ENCODE measurements at places on chromosomes 12 and 14.

DNA sequence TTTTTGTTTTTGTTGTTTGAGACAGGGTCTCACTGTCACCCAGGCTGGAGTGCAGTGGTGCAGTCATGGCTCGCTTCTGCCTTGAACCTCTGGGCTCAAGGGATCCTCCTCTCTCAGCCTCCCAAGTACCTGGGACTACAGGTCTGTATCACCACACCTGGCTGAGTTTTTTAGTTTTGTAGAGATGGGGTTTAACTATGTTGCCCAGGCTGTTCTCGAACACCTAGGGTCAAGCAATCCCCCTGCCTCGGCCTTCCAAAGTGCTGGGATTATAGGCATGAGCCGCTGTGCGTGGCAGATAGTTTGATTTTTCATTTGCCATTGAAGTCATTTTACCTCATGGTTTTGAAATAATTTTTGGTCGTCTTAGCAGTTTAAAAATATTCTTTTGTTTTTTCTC lies 94.3 kb upstream of the EIF5 start:
- no peak for DNase-seq

GRCh38 chr14:103121846-103122584 lies 1.2 kb upstream of the TNFAIP2 start:
- DNase-seq, result no peak

DNA sequence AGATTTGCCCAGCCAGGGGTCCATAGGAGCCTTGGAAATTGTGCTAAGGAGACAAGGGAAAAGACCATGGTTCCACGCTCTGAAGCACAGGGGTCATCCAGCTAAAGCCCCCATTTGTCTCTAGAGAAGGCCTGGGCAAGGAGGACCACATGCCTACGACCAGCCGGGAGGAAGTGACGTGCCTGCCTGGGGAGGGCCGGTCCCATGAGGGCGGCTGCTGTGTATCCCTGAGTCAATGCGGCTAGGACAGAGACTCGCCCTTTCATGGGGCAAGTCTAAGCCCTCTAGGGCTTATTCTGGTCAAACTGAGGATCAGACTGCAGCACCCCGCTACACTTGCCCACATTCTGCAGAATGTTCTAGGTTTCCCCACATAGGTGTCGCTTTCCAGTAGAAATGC lies 20.6 kb upstream of the RIN3 start:
- DNase-seq, result no peak

GRCh38 chr14:79656056-79656455 lies 555.2 kb downstream of the DIO2 start:
- no peak for DNase-seq

GRCh38 chr12:76649099-76649498 lies 89.5 kb upstream of the OSBPL8 start:
- no peak for DNase-seq

- DNase-seq, result no peak
Measured at GRCh38 chr12:89960607-89961394, 252.2 kb upstream of the ATP2B1 start.

GRCh38 chr14:105491366-105491973 lies 424 bp downstream of the TEDC1 start:
- no peak for DNase-seq

DNA sequence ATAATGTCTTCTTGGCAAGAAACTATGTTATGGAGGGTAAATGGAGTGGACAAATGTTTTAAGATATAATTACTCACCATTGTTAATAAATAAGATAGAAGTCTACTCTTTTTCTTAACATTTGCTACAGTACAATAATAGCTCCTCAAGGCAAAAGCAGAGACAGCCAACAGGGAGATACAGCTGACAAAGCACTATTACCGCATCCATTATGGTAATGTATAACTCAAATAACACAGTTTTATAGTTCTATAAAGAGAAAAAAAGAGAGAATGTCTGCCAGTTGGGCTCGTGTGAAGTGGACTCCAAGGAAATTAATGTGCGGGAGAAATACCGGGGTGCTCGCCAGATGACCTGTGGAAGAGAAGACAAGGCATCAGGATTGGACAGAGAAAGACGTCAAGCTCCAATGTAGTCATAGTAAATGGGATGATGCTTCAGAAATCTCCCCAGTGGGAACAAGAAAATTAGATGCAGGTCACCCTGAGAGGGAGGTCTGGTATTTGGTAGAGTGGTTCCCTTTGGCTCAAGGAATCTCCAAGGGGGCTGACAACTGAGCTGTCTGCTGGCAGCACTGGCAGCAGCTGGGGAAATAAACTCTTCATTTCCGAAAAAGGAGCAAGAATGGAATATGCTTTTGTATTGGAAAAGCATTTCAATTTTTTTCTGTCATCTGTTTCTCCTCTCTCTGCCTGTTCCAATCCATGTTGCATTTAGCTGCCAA lies 343.9 kb downstream of the LRFN5 start:
- DNase-seq, result no peak

DNA sequence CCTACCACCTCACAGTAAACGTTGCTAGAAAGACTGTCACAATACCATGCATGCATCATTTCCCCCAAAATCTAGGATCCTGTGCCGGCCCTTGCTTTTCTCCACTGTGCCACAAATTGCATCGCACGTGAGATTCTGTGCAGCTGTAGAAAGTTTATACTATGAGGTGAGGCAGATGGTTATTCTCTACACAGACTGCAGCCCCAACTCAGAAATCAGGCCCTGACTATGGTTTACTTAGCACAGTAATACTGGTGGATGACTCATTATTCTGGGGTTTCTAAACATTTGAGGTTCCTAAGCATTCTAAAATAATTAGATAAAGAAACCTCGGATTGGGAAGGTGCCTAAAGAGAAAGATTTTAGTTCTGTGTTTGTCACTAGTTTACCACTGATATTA lies 163.8 kb upstream of the CCDC198 start:
- no peak for DNase-seq

DNA sequence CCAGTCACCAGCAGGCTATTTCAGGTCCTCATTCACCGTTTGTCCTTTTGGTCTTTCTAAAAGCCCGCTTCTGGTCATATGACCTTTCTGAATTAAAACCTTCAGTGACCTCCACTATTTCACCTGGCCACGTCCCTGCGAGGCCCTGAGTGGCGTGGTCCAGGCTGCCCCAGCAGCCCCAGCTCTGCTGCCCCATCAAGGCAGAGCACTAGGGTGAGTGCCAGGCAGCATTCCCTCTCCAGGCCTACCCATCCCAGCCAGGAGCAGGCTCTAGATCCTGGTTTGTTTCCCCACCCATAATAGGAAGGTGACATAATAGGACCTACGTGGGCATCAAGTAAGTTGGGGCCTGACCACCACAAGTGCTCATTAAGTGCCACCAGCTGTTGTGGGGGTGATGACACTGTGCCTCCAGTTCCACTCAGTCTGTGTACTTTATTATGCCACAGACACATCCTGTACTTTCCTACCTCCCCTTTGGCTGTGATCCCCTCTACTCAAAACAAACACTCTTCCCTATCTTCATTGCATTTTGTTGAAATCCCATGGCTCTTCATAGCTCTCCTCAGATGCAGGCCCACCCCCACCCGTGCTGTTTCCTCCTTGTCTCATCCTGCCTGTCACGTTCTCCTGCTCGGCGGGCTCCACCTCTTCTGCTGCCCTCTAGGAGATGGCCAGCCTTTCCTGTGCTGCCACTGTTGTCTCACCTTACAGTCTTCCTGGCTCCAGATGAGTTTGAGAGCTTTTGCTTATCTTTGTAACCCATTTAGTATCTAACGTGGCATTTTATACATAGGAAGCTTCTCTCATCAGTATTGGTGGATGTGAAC lies 21.4 kb downstream of the CKB start:
- DNase-seq, result no peak

DNA sequence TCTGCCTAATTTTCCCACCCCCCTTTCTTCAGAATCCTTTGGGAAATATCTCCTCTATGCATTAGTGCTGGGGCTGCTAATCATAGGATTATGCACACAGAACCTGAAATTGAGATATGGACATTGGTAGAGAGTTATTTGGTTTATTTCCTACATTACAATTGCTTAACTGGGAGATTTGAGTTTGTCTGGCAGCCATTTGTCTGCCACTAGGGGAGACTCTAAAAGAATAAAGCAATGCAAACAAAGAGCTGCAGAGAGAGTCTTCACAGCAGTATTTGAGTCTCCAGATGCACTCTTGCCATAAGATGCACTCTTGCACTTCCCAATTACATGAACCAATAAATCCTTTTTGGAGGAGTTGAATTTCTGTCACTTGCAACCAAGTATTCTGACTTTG lies 12.0 kb upstream of the PCNX4 start:
- no peak for DNase-seq

GRCh38 chr12:226401-226800 lies 12.4 kb upstream of the SLC6A12 start:
- DNase-seq, result no peak

- no peak for DNase-seq
Measured at GRCh38 chr14:24082411-24083080, 11.2 kb downstream of the CPNE6 start.

DNA sequence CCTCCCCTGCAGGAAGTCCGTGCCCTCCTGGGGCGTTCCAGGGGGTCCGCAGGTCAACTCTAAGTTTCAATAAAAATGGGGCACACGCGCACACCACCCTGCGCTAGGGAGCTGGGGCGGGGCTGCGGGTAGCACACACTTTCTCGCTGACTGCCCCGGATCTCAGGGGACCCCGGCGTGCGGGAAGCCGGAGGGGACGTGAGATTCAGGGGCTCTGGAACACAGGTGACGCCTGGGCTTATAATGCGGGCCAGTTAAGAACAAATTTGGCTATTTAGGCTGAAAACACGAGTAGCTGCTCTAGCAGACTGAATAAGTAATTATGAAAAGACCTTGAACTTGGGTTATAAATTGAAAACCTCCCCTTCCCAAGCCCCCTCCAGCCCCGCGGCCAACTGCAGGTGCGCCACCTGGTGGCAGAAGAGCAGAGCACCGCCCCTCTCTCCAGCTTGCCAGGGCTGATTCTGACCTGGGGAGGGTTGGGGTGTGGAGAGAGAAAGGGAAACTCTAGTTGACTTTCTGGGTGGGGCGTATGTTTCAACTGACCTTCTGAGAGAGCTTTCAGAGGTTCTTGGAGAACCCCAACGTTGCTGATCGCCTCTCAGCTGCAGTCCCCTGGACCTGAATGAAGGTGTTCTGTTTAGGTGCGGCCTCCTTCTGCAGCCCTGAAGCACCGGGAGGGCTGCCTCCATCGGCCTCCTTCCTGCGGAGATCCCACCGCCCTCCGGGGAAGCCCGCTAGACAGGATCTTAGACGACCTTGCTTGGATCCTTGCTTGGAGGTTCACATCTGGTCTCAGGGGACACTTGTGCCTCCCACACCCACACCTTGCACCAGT lies 118.4 kb upstream of the EVL start:
- DNase-seq, result no peak
